NCI-H146 (cell line): ENCODE measurements at places on chromosomes 7 and 10.

GRCh38 chr10:28548781-28549498 lies 16.0 kb downstream of the WAC start:
- DNase-seq = no peak

- peak; percentile 50 for DNase-seq
Measured at GRCh38 chr7:29445736-29446135, 117.9 kb upstream of the PRR15 start.

- no peak for DNase-seq
Measured at GRCh38 chr7:149880638-149881311, 7.0 kb downstream of the ATP6V0E2 start.

- DNase-seq = peak; percentile 26
Measured at GRCh38 chr7:18889436-18889835, 228.0 kb downstream of the TWIST1 start.

- no peak for DNase-seq
Measured at GRCh38 chr10:48623009-48623408, 18.1 kb upstream of the ARHGAP22 start.

- no peak for DNase-seq
Measured at GRCh38 chr10:19929506-19930140, 113.4 kb downstream of the PLXDC2 start.

GRCh38 chr10:32981760-32982159 lies 23.7 kb upstream of the ITGB1 start:
- peak; percentile 6 for DNase-seq
